ENCODE measurements at places on chromosomes 6 and 20.

DNA sequence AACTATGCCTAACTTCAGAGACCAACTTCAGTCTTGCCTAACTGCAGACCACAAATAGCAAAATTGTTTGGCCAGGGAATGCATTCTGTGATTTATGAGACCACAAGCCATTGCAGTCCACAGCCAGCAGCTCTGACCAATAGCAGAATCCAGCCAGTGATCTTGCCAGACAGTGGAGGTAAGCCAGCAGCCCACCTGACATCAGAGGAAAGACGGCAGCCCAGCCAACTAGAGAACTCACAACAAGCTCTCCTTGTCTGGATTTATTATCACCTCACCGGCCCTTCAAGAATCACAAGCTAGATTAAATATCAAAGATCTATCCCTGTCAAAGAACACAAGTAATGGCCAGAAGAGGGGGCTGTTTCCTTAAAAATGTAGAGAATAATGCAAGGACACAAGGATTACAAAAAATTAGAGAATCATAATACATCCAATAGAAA is 66.5 kb upstream of the SLC35F1 start:
- DNase-seq: no peak

DNA sequence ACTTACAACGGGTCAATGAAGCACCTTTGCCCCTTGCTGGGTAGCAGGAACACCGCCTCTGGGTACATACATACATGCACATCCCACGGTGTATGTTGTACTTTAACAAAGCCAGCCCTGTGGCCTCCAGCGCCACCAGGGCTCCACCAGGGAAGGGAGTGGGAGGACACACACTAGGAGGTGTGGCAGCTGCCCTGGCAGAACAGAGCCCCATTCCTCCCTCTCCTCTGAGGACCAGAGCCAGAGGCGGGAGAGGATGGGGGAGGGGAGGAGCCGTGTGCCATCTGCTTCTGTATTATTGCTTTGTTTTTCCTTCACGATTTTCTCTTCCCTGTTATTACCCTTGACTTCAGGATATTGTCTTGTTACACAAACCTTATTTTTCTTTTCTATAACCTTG is 105.8 kb upstream of the TRAF3IP2 start:
- DNase-seq: no peak

DNA sequence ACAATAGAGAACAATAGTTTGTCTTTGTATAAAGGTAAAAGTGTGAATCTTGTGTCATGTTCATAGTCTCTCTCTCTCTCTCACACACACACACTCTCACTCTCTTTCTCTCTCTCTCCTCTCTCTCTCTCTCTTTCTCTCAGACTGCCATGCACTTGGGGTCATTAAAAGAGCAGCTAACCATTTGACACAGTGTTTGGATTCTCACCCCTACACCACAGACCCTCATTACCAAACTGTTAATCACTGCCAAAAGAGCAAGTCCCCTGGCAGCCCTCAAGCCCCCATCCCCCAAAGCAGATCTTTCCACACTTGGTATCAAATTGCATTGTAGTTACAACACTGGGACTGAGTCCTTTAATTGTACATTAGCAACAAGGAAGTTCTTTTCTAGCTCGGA is 305.8 kb upstream of the RSPO3 start:
- no peak for DNase-seq

GRCh38 chr20:44961870-44962267 is 1.7 kb upstream of the TOMM34 start:
- DNase-seq: no peak

DNA sequence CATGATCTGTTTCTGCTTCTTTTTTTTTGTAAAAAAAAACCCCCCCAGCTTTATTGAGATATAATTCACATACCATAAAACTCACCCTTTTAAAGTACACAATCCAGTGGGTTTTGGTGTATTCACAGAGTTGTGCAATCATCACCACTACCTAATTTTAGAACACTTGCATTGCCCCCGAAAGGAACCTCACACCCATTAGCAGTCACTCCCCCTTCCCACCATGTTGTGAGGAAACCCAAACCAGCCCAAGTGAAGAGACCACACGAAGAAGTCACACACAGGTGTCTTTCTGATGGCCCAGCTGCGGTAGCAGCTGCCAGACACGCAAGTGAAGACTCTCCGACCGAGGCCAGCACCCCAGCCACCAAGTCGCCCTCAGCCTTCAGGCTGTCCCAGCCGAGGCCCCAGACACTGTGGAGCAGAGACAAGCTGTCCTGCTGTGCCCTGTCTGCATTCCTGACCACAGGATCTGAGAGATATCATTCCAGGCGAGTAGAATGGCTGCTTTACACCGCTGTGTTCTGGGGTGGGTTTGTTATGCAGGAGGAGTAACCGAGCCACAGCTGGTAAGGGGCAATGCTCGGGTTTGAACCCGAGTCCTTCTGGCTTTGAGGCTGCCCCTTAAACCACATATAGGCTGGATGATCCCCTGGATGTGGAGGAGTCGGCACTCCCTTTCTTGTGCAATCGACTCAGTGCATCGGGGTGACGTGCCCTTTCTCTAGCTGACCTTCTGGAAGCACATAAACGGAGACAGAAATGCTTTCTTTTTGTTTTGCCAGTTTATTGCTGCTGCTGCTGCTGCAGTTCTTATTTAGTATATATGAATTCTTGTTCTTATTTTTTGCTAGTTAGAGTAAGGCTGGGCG is 59.1 kb upstream of the PTPN1 start:
- DNase-seq: no peak

DNA sequence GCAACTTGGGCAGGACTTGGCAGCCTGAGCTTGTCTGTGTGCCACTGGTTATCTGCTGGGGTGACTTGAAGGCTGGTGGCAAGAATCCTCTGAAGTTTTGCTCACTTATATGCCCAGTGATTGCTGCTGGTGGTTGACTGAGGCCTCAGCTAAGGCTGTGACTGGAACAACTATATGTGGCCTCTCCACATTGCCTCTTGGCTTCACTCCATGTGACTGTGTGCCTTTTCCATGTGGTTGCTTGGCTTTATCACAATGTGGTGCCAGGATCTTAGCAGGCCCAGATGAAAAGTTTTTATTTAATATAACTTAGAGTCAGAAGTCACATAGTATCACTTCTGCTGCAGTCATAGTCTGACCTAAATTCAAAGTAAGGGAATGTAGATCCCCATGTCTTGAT is 104.5 kb downstream of the ADAT2 start:
- DNase-seq: no peak

- DNase-seq: no peak
Measured at GRCh38 chr20:17511401-17511800, 19.8 kb downstream of the BFSP1 start.

DNA sequence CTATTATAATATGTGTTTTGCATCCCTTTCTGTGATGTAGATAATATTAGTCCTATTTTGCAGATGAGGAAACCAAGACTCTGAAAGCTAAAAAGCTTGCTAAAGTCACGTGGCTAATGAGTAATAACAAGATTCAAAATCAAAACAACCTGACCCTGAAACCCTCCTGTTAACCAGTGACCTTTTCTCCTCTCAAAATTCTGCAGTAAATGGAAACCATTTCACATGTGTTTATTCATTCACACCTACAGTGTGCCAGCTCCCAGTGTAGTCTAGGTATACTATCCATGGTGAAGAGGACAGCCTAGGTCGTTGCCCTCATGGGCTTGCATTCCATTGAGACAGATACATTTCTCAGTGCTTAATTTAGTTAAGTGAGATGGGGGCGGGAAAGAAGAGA is 30.6 kb upstream of the PHACTR2 start:
- DNase-seq: no peak

- DNase-seq: peak; percentile 37
Measured at GRCh38 chr20:57622579-57623381, 2.6 kb upstream of the ZBP1 start.

DNA sequence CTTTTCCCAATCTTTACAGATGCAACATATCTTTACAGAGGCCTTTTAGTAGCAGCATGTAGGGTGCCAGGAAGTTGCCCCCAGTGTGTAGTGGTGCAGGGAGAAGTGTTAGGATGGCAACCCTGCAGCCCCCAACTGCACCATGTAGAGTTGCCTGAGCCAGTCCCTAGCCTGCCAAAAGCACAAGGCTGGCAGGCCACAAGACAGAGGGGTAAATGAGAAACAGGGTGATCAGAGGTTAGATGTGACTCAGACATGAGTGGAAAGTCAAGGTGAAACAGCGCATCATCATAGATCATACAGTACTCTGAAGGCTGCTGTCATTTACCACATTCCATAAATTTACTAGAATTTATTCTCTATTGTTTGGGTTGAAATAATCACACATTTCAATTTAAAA is 467.5 kb downstream of the PRKN start:
- DNase-seq: no peak

- DNase-seq: no peak
Measured at GRCh38 chr6:150906641-150907326, 41.3 kb downstream of the MTHFD1L start.

GRCh38 chr6:99091985-99092384 is 144.2 kb upstream of the FBXL4 start:
- DNase-seq: no peak

- no peak for DNase-seq
Measured at GRCh38 chr20:63086421-63087235, 79.9 kb upstream of the BHLHE23 start.

DNA sequence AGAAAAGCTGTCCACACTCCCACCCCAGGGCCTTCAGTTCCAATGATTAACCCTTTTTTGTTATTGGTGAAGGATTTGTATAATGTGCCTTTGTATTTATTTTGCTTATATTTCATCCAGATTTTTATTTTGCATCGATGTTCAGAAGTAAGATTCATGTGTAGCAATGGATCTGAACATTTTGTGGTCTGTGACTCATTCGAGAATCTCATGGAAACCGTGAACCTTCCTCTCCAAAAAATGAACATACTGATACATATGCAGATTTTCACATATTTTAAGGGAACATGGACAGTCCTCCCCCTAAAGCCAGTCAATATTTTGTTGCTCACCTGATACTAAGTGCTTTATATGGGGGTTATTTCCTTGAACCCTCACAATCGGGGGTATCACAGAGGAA is 421.8 kb upstream of the SOX4 start:
- DNase-seq: no peak

- no peak for DNase-seq
Measured at GRCh38 chr20:45998337-45998736, 10.4 kb upstream of the MMP9 start.

DNA sequence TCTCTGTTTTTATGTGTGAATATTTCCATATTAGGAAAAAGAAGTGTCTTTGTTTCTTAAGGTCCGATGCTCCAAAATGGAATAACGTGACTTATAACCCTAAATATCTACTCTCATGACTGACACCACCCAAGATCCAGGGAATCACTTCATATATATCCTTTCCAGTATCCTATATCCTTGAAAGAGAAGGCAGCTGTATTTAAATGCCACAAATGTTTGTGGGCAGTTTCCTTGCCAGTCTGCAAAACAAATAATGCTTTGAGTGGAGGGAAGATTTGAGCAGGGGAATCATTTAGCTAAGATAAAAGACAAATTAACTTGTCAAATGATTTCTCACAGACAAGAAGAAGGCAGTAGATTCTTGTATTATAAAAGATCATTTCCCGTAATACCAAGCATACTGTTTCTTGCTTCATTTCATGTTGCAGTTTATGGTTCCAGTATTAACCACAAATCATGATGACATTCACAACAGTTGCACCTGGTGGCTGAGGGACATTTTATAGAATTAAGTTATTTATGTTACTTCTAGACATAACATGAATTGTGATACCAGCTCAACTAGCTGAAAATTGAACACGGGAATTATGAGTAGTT is 30.0 kb upstream of the FABP7 start:
- DNase-seq: no peak

DNA sequence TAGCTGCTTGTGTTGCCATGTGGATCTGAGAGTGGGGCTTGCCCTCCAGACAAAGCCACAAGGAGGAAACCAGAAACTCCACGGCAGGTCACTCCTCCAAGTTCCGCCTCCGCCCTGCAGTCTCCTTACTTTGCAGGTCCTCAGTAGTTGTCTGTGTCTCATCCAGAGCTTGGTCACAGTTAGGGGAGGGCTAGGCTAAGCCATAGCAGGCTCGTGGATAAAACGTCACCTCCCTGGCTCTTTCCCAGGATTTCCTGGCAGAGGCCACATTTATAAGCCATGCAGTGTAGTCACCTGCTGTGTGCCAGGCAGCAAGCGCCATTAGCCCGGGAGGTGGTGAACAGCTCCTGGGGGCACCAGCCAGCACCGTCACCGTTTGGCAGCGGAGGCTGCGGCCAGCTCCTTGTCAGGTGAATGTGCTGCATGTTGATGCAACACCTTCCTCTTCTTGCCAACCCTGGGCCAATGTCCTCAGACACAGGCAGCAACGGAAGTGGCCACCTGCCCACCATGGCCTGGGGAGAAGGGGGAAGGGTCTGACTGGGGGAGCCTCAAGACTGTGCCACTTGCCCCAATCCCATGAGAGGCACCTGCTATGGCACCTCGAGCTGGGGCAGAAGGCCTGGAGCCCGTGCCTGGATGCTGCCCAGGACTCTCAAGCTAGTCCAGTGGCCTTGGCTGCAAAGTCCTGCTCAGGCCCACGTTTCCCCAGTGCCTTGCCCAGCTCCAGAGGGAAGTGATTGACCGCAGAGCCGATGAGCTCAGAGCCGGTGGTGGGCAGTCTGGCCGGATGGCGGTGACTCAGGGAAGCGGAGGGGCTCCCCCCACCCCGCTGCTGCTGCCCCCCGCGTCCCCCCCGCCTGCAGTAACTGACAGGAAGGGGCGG is 39.0 kb upstream of the SLCO4A1 start:
- no peak for DNase-seq

DNA sequence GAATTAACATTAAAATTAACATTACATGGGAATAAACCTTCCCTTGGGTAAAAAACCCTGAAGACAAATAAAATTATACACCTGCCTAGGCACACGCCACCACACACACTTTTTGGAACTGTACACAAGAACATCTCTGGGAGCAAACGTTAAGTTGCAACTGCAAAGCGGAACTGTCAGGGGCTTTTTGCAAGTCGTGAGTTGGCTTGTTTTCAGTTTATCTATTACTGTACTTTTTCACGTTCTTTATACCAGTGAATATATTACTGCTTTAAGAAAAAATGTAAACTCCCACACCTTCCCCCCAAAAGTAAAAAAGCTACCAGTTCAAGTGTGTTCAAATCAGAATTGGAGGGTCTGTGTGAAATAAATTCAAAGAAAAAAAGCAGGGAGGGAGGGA is 65.5 kb upstream of the NFATC2 start:
- DNase-seq: no peak

GRCh38 chr20:22652681-22653588 is 68.6 kb upstream of the FOXA2 start:
- no peak for DNase-seq

DNA sequence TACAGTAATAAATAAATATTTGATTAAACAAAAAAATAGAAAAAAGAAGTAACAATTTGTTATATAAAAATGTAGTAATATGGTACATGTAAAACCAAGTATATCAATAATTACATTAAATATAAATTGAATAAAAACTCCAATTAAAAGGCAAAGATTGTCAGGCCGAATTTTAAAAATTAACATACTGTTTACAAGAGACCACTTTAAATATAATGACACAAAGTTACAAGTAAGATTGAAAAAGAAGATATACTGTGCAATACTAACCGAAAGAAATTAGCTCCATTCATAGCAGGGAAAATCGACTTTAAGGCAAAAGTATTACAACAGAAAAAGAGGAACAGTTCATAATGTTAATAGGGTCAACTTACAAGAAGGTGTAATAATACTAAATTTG is 571.5 kb upstream of the ARID1B start:
- DNase-seq: no peak

GRCh38 chr6:110490110-110490509 is 13.7 kb upstream of the SLC22A16 start:
- DNase-seq: no peak

GRCh38 chr20:53608456-53609452 is 15.1 kb upstream of the ZNF217 start:
- peak; percentile 15 for DNase-seq

Data from stimulated activated naive CD4-positive, alpha-beta T cell (primary cell).